ENCODE measurements at places on chromosomes 16 and 17. TPM values are rescaled to one million over a fixed set of nuclear protein-coding genes. Genes with fewer than 3 reads are reported as not detected.

- peak; percentile 69 for DNase-seq
Observed at GRCh38 chr16:55711959-55712876, 56.4 kb downstream of the SLC6A2 start.

- peak; percentile 30 for DNase-seq
Observed at GRCh38 chr17:40916366-40916765, 21.1 kb downstream of the KRT23 start.

Gene DUSP3
- 151 TPM for total RNA-seq

GRCh38 chr17:8909586-8910270 lies 42.3 kb upstream of the PIK3R6 start:
- no peak for DNase-seq

GRCh38 chr17:52233176-52233575 lies 74.7 kb upstream of the CA10 start:
- DNase-seq, result no peak
